ENCODE measurements at places on chromosomes 1 and 21.

DNA sequence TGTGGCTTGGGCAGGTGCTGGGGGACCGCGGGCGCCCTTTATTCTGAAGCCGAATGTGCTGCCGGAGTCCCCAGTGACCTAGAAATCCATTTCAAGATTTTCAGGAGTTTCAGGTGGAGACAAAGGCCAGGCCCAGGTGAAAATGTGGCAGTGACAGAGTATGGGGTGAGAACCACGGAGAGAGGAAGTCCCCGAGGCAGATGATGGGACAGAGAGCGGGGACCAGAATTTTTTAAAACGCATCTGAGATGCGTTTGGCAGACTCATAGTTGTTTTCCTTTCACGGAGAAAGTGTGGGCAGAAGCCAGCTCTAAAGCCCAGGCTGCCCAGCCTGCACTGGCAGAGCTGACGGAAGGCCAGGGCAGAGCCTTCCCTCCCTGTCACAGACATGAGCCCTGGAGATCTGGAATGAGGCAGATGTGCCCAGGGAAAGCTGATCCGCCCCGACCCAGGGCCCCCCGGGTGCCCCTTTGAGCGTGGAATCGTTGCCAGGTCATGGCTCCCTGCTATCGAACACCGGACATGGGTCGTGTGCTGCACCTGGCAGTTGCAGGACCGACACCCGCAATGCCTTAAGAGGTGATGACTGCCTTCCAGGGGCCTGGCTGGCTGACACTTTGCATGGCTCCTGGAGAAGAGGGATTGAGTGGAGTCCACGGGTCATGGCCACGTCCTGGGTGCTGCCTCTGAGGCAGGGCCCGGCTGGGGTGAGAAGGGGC, 6.5 kb upstream of the SLX9 start:
- no peaks in the 10 kb centered on the region for H3K36me3 ChIP-seq
- peaks cover 17% of the 10 kb centered on the region for H3K4me1 ChIP-seq
- peaks cover 65% of the 10 kb centered on the region for H3K27me3 ChIP-seq
- no peak overlapping the region for H3K27ac ChIP-seq
- no peak overlapping the region for H3K4me3 ChIP-seq

GRCh38 chr1:43602990-43603389, 47.0 kb upstream of the KDM4A start:
- no peak overlapping the region for H3K27ac ChIP-seq
- H3K36me3 ChIP-seq = peaks cover 45% of the 10 kb centered on the region
- H3K27me3 ChIP-seq = no peaks in the 10 kb centered on the region
- no peak for DNase-seq
- H3K4me1 ChIP-seq = no peaks in the 10 kb centered on the region

- H3K4me3 ChIP-seq = no peak overlapping the region
- H3K27me3 ChIP-seq = no peaks in the 10 kb centered on the region
- H3K36me3 ChIP-seq = no peaks in the 10 kb centered on the region
- H3K27ac ChIP-seq = no peak overlapping the region
Measured at GRCh38 chr1:177054542-177054941, 110.0 kb downstream of the ASTN1 start.

GRCh38 chr1:13760921-13761320, 60.9 kb downstream of the PRDM2 start:
- H3K36me3 ChIP-seq = no peaks in the 10 kb centered on the region
- H3K4me3 ChIP-seq = no peak overlapping the region
- no peak for DNase-seq
- no peaks in the 10 kb centered on the region for H3K27me3 ChIP-seq

GRCh38 chr1:3316340-3316943, 138.0 kb upstream of the ARHGEF16 start:
- H3K36me3 ChIP-seq = no peaks in the 10 kb centered on the region
- no peaks in the 10 kb centered on the region for H3K27me3 ChIP-seq
- peaks cover 30% of the 10 kb centered on the region for H3K4me1 ChIP-seq
- no peak overlapping the region for H3K27ac ChIP-seq
- DNase-seq = peak; percentile 3
- H3K4me3 ChIP-seq = no peak overlapping the region

Measured in left lung (tissue), 14 donors.